ENCODE measurements at places on chromosomes 16 and 17.

DNA sequence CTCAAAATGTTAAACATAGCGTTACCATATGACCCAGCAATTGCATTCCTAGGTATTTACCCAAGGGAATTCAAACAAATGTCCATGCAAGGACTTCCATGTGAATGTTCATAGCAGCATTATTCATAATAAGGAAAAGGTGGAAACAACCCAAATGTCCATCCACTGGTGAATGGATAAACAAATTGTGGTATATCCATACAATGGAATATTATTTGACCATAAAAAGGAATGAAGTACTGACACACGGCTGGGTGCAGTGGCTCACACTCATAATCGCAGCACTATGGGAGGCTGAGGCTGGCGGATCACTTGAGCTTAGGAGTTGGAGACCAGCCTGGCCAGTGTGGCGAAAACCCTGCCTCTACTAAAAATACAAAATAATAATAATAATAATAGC is 24.1 kb upstream of the GOSR2 start:
- no peak for DNase-seq

- no peak for DNase-seq
Measured at GRCh38 chr16:52460639-52461178, 86.2 kb downstream of the TOX3 start.

DNA sequence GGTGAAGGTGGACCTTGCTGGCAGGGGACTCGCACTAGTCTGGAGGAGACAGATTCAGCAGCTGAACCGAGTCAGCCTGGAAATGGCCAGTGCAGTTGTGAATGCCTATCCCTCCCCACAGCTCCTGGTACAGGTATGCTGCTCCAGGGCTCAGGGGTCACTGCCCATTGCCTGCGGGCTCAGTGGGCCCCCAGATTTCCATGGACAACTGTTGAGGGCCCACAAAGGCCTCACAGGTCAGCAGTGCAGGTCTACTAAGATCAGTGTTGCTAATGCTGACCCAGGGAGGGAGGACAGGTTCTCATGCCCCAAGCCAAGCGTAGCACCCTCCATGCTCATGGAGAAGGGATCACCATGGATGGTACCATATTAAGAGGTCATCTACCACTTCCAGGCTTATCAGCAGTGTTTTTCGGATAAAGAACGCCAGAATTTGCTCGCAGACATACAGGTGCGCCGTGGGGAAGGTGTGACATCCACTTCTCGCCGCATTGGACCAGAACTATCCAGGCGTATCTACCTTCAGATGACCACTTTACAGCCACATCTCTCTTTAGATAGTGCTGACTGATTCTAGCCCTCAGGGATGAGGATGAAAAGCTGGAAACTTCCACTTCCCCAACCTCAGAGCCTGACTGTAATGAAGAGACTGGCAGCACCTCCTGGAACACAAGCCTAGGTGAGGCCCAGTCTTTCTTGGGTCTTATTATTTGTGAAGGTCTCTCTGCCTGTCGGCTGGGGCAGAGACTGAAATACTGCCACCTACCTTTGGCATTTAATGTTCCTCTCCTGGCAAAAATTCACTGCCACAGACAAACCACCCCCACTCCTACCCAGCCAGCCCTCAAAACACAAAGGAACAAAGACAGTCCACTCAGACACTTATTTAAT is 7.6 kb downstream of the EME1 start:
- DNase-seq: no peak

DNA sequence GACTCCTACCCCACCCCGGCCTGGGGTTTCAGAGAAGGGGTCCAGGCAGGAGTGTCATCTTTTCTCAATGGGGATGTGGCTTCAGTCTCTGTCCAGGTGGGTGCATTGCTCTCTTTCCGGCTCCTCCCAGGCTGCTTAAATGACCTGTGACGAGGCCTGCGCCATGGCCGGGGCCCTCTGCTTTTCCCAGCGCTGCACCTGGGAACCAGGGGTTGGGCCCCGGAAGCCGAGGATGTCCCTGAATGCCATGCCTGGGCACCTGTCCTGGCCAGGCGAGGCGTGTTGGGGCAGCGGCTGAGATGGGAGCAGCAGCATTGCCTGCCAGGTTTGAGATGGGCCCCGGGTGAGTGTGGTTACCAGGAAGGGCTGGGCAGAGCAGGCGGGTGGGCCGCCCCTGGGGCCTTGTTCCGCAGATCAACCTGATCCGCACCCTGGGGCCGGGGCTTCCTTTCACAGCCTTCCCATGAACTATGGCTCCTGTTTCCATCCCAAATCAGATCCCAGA is 147.4 kb downstream of the SEC14L1 start:
- no peak for DNase-seq

- no peak for DNase-seq
Measured at GRCh38 chr17:35977509-35977908, 3.8 kb downstream of the CCL16 start.

- no peak for DNase-seq
Measured at GRCh38 chr17:80999536-81000333, 8.1 kb downstream of the CHMP6 start.

DNA sequence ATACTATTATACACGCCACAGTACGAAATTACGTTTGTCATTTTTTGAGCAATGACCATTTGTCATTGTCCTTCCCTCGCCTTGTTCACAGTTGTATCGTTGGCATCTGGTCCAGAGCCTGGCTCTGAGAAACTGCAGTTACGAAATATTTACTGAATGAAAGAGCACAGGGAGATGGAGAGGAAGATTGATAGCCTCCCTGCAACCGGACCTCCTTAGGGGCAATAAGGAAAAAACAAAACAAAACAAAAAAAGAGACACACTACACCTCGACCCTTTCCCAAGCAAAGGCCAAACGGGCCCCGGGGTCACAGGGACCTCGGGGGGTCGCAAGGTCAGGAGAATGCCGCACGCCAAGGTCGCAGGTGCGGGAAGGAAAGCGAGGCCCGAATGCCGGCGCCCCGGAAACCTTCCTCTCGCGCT is 857 bp downstream of the GOT2 start:
- no peak for DNase-seq
